ENCODE measurements at places on chromosomes 5 and 9.

- no peak for DNase-seq
These were observed 197.9 kb upstream of the ANKH start for GRCh38 chr5:15069407-15069905.

DNA sequence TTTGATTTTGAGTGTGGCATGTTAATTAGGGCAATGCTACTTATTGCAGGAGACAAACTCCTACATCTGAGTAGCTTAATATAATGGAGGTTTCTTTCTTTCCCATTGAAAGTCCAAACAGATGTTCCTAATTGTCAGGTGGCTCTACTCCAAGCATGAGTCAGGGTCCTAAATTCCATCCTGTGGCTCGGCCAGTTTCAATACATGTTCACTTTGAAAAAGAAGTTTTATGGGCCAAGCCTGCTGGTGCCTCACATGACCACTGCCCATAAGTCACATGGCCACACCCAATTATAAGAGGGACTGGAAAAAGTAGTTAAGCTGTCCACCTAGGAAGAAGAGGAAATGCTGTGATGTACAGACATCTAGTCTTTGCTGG lies 170.4 kb downstream of the ARRDC3 start:
- DNase-seq, result no peak

DNA sequence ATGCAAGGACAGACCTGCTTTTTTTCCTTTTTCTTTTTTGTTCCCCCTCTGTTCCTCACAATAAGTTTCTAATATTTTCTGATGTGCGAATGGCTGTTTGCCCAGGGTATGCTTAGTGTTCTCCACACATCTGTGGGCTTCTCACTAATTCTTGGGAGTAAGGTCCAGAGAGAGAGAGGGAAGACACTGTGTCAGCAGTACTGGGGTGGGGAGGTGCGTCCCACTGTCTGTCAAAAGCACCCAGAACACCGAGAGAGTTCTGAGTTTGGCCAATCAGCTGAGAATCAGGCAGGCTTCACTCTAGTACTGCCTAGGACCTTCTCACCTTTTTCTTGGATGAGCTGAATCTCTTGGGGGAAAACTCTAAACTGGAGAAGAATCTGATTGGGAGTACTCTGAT lies 61.8 kb downstream of the ELL2 start:
- no peak for DNase-seq

GRCh38 chr9:21982391-21982790 lies 11.8 kb downstream of the CDKN2A start:
- no peak for DNase-seq

GRCh38 chr9:100884518-100884917 lies 144.0 kb upstream of the PLPPR1 start:
- no peak for DNase-seq

GRCh38 chr5:135130261-135131215 lies 96.5 kb upstream of the PITX1 start:
- DNase-seq, result no peak

DNA sequence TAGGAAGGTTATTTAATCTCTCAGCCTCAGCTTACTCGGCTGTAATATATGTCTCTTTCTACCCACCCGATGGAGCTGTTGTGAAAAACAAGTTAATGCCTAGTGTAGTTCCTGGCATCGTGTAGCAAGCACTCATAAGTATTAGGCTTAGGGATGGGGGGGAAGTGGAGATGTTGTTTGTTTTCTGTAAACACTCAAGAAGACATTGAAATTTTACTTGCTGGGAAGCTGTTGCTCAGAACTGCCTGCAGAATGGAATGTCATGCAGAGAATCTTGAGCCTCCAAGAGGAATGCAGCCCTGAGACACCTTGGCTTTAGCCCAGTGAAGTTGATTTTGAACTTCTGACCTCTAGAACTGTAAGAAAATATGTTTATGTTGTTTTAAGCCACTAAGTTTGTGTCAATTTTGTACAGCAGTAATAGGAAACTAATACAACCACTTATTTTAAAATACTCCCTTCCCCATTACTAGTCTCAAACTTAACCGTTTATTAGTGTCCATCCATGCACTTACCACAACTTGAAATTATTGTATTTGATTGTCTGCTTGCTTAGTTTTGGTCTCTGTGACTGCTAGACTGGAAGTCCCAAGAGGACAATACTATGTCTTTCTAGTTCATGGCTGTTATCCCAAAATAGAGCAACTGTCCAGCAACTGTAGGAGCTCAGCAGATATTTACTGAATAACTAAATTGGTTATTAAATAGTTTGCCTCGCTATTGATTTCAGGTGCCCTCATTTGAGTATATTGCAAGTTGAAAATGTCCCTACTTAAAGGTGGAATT lies 53.8 kb downstream of the MFAP3 start:
- DNase-seq, result no peak

- no peak for DNase-seq
These were observed 27.2 kb downstream of the GGTA1 start for GRCh38 chr9:121472446-121472845.

DNA sequence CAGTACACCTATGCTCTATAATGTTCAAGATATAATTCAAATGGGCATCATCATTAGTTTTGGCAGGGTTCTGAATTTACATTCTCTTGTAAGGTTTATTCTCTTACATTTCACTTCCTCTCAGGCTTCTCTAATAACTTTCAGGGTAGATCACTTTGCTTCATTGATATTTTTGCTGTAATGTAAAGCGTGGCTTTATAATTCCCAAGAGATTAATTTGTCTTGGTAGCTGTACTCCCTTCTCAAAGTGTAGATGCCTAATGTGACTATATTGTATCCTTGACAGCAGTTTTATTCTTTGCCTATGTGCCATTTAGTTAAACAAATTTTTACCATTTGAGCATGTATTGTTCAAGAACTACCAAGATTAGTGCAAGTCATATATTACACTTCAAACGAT lies 889.1 kb downstream of the TAF11L14 start:
- DNase-seq, result no peak

DNA sequence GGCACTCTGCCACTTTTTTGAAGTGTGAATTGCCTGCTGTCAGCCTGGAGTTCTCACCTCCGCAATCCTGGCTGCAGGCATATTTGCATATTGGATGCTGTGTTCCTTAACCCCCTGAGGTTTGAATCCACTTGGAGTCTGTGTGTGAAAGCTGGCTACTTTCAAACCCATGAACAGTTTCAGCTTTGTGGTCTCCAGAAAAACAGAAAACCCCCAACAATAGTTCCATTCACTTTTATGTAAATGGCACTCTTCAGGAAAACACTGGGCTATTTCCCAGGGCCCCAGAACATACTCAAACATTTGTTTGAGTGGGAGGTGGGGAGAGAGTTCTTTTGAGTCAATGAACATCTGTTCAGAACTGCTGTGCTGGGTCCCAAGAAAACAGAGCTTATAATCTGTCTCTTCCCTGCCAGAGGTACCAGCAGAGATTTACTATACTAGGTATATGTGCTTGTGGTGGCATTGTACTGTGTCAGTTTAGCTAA lies 5.0 kb downstream of the NUDT2 start:
- no peak for DNase-seq

DNA sequence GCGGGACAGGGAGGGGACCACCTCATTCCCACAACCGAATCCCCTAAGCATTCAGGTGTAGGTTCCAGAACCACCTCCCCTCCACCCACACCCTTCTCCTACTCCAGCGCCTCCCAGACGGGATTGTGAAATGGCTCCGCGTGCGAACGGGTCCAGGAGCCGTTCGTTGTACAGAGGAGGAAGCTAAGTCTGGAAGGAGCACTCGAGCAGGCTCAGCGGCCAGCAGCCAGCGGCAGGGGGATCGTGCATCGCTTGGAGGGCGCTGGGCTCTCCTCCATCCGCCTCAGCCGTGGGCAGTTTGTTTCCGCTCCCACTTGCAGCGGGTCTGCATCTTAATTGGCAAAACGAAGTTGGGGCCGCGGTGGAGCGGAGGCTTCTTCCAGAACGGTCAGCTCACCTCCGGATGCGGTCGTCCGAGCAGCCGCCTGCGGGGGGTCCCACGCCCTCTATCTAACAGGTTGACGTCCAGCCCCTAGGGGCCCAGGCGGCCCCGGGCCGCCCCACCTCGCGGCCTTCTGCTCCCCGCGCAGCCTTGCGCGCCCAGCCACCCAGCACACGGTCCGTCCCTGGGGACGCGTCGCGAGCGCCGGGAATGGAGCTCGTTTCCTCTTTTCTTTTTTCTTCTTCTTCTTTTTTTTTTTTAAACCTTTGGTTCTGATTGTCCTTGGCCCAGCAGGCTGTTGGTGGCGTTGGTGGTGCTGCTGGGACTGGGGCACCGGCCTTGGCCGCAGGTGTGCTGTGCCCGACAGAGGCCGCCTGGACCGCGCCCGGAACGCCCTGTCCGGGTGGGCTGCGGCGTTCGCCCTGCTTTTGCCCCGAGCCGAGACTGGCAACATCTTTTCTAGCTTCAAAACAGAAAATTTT lies 3.9 kb upstream of the BARX1 start:
- no peak for DNase-seq

DNA sequence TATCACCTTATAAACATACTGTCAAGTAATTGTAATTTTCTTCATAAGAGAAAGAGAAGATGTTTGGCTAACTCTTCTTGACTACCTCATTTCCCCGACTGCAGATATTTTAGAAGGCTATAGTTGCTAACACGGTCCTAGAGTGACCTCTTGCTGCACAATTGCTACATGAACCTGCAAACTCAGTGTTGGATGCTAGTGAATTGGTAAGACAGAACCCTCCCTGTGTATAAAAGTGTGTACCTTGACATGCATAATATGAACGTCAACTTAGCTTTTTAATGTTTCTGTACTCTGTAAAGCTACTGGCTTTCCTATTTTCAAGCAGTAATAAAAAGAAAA lies 46.7 kb upstream of the CER1 start:
- no peak for DNase-seq

DNA sequence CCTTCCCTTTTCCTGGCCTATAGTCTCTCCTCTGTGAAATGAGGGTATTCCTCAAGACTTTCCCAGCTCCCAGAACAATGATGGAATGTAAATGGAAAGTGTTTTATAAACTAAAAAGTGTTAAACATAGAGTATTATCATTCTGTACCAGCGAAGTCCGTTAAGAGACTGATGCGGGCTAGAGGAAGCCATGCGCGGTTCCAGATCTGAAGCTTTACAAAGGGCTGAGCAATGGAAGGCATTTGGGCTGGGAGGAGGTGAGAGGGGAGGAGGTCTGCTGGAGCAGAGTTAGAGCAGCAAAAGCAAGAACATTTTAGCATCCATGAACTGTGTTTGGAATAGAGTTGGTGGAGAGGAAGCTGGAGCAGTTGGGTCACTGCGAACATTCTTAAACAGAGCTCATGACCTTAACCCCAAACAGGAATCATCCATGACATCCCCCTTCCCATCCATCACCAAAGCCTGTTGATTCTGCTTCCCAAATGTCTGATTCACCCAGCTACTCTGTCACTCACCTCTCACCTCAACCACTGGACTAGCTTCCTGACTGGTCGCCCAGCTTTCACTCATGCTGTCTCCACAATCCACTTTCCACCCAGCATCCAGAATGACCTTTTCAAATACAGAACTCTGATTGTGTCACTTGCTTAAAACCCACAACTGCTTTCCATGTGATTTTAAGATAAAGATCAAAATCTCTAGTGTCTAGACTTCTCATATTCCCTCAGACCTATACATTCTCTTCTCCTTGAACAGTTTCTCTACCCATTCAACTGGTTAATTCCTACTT lies 37.1 kb downstream of the CDK5RAP2 start:
- DNase-seq, result no peak
